Stimulated activated CD8-positive, alpha-beta memory T cell treated with anti-CD3 and anti-CD28 coated beads, Interleukin-7, amount 100 ng/mL, for 24 hours (primary cell): ENCODE measurements at places on chromosomes 5 and 9.

- DNase-seq, result no peak
These were observed 445.7 kb upstream of the TRPC7 start for GRCh38 chr5:136811086-136811485.

- DNase-seq, result no peak
These were observed 125.5 kb downstream of the DIRAS2 start for GRCh38 chr9:90517103-90517502.

DNA sequence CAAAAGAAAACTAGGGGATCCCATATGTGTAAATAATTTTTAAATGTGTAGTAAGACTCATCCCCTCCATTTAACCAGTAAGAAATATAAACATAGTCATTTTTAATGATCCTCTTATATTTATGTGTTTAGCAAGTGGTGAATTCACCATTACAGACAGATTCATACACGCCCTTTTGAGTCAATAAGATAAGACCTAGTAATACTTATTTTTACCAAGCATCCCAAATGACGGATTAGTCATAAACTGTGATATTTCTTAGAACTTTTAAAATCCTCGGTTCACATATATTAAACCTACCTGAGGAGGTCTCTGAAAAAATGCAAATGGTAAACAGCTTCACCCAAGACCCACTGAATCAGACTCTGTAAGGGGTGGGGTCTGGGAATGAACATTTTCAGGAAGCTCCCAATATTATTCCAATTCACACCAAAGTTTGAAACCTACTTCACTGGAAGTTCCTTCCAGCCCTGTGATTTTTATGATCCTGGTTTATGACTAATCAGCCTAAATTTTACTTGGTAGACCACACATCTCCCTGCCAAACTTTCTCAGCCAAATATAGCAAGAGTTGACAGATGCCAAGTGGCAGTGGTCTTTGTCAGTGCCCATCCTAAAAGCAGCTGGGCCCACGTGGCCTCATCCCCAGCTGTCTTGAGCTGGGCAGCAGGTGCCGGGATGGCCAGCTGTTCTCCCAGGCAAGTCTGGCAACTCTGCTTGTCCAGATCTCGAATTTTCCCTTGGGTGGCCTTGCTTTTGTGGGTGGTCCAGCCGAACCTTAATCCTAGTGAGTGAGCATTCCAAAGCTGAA is 559.0 kb upstream of the RGMB start:
- no peak for DNase-seq

GRCh38 chr5:99187611-99188010 is 258.8 kb upstream of the CHD1 start:
- no peak for DNase-seq

GRCh38 chr9:136644593-136645351 is 17.9 kb upstream of the EGFL7 start:
- peak; percentile 53 for DNase-seq

DNA sequence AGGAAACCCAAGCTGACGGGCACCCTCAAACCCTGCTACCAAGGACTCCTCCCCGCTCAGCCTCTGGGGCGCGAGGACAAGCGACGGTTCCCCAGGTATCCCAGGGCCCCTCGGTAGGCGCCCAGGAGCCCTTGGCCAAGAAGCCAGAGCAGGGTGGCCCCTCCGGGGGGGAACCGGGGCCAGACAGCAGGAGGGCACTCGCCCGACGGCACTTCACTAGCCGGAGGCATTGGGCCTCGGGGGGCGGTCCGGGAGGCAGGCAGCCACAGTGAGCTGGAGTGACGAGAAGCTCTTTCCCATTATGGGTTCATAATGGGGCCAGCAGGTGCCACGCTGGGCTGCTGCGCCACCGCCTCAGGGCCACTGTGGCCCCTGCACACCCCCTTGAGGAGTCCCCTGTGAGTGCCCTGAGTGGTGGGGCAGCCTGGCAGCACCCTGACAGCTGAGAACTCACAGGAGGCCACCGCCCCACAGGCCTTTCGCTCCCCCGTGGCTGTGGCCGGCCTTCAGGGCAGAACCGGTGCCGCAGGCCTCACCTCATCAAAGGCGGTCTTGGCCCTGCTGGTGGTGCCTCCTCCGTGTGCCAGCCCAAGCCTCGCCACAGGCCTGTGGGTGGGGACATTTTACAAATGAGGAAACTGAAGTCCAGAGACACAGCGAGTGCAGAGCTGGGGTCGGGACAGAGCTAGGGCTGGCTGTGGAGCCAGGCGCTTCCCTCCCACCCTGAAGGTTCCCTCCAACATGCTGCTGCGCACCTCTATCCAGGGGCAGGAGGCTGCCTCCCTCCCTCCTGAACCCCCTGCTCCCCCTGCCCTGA is 68.7 kb downstream of the PSMB7 start:
- DNase-seq, result no peak

DNA sequence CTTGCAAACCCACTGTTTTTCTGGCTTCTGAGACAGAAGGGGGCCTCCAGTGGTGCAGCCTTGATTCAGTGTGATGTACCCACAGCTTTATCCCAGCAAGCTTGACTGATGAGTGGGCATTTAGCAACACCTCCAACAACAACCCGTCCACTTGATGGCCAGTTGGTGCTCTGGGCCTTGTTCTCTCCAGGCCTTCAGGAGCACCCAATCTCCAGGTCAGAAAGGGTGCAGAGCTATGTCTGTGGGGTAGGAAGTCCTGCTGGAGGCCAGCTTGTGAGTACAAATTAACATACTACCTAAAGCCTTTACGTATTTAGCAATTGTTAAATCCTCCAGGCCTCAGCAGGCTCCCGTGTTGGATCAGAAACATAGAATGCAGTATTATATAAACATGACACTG is 10.1 kb upstream of the TRIM52 start:
- no peak for DNase-seq

DNA sequence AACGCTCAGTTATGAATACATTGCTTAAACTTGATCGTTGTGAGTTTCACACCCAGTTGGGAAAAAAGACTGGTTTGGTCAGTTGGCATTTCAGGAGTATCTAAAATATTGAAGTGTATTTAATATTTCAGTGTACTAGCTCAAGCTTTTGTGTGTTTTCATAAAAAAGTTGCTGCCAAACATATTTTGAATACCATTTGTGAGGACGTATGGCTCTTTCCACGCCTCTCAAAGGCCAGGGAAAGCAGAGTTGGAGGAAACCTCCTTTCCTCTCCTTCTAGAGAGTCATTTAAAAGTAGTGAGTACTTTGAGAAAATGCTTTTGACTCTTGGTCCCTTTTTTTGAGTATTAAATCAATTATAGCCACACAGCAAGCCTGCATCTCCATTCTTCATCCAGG is 43.2 kb upstream of the ANKRD33B start:
- no peak for DNase-seq

DNA sequence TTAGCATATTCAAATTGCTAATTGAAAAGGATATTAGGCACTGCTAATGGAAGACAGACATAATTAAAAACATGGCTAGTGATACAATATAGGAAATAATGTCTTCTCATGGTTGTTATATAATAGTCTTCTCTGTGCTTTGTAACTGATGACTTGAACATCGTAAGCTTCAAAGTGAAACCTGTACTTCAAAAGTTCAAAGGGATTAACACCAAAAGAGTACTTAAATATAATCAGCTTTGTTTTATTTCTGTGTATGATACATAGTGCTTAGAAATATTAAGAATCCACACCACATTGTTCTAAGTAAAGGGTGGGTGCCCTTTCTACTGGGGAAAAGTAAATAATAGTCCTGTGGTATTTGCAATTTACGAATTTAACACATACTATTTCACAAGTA is 75.4 kb upstream of the ITGA1 start:
- no peak for DNase-seq

- DNase-seq, result no peak
These were observed 102.2 kb downstream of the MEGF10 start for GRCh38 chr5:127392762-127393161.

DNA sequence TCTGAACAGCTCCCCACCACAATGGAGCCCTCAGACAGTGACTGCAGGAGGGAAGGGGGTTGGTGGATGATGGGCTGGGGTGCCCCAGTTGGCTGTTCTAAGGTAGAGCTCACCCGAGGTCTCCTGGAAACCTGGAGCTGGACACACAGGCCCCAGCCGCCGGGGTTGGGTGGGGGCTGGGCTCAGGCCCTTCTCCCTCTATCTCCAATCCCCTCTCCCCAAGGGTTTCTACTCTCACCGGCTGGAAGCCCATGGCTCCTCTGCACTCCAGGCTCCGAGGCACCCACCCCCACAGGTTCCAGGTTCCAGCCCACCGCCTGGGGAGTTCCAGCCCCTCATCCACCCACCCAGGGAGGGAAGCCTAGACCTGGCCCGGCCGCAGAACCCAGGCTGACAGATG is 766 bp downstream of the NR5A1 start:
- DNase-seq, result no peak

DNA sequence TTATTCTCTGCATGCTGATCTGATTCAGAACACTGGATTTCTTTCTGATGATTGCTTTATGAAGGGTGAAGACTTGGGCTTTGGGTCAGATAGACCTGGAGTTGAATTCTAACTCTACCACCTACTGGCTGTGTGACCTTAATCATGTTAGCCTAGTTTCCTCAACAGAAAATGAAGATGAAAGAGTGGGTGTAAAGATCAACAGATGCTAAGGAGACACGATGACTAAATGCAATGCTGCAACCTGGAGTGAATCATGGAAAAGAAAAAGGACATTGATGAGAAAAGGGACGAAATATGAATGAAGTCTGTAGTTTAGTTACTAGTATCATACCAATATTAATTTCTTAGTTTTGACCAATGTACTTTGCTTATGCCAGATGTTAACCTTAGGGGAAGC is 27.8 kb upstream of the DENND1A start:
- DNase-seq, result no peak

DNA sequence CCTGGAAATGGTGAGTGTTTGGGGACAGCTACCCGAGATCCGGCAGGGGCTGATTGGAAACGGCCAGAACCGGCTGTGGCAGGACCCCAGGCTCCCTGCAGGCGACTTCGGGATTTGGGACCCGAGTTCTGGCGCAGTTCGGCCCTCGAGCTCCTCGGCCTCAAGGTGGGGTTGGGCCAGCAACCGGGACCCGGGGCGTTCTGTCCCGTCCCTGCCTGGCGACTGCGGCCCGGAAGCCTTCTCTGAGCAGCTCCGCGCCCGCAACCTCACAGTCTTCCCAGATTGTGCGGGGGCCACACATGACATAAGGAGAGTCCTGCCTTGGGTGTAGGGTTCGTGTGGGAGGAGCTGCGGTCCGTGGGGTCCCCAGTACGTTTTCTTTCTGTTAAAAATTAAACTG is 23.2 kb upstream of the NEURL1B start:
- no peak for DNase-seq

- no peak for DNase-seq
These were observed 60.8 kb upstream of the ARRDC3 start for GRCh38 chr5:91443761-91444467.

DNA sequence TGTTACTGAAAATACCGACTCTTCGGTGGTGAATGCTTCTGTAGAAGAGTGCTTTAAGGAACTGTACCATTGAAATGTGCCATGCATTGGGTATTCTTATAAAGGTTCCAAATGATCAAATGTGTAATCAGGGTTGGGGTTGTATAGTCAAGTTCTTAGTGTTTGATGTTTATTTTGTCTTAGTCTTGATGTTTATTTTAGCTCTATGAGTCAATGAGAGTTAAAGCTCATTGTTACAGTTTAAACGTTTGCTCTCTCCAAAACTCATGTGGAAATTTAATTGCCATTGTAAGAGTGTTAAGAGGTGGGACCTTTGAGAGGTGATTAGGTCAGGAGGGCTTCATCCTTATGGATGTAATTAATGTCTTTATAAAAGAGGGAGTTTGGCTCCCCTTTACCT is 153.0 kb downstream of the FER start:
- DNase-seq, result no peak

- DNase-seq, result no peak
These were observed 8.3 kb downstream of the ENTPD8 start for GRCh38 chr9:137432687-137433348.

GRCh38 chr9:125632321-125633115 is 74.5 kb downstream of the MAPKAP1 start:
- DNase-seq, result no peak

DNA sequence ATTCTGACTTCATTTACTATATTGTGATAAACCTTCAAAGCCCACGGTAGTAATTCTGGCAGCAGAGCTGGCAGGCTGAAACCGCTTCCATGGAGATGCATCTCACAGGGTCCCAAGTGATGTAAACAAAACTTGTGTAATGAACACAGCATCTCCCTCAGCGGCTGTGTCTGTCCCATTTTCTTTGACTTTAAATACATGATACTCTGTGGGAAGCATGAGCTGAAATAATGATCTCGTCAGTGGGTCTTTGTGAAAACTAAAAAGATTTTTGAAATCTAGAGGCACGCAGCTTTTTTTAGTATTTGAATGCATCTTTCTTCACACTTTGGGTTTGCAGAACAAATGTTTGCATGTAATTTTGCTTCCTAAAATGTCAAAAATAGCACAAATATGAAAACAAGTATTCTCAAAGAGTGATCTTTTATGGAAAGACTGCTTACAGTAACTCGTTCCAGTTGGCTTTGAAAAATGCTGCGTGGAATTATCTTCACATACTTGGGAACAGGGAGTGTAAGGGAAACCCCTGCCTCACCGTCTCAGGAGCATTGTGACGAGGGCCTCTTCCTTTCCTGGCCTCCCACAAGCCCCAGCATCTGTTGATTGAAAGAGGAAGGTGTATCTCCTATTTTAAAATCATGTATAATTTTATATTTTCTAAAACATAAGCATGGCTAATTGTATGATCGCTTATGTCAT is 18.1 kb upstream of the LPCAT1 start:
- DNase-seq, result no peak

- DNase-seq, result no peak
These were observed 44.9 kb upstream of the SNCAIP start for GRCh38 chr5:122267185-122267584.

DNA sequence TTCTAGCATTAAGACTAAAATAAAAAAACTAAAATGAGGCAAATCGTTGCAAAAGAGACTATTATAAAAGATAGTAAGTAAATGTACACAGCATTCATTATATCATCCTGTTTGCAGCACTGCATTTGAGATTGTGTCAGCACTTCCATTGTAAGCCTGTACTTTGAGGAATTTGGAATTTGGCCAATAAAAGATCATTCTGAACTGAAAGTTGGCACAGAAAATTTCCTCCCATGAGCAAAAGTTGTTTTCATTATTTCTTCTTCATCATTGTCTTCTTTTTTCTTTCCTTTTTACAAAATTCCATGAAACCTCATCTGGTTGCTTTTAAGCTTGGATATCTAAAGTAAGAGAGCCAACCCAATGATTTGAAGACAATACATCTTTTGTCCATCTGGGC is 199.3 kb upstream of the ADAMTSL1 start:
- no peak for DNase-seq

GRCh38 chr5:19950897-19951296 is 37.1 kb downstream of the CDH18 start:
- DNase-seq, result no peak

- no peak for DNase-seq
These were observed 261.6 kb downstream of the ARRDC3 start for GRCh38 chr5:91121347-91121993.

- DNase-seq, result no peak
These were observed 8.1 kb upstream of the PFDN1 start for GRCh38 chr5:140311011-140311467.

DNA sequence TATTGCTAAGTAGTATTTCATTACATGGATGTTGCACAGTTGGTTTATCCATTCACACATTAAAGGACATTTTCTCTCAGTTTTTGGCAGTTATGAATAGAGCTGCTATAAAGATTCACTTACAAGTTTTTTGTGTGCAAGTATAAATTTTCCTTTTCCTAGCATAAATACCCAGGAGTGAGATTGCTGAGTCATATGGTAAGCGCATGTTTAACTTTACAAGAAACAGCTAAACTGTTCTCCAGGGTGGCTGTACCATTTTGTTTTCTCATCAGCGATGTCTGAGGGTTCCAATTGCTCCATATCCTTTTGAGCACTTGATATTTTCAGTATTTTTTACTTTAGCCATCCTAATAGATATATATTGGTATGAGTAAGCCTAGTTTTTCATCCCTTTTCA is 16.4 kb upstream of the ABCA1 start:
- DNase-seq, result no peak
